Skeletal muscle cell (primary cell): ENCODE measurements at places on chromosomes 16 and 17.

GRCh38 chr17:64063766-64064224, 43.4 kb upstream of the ICAM2 start:
- DNase-seq: no peak

DNA sequence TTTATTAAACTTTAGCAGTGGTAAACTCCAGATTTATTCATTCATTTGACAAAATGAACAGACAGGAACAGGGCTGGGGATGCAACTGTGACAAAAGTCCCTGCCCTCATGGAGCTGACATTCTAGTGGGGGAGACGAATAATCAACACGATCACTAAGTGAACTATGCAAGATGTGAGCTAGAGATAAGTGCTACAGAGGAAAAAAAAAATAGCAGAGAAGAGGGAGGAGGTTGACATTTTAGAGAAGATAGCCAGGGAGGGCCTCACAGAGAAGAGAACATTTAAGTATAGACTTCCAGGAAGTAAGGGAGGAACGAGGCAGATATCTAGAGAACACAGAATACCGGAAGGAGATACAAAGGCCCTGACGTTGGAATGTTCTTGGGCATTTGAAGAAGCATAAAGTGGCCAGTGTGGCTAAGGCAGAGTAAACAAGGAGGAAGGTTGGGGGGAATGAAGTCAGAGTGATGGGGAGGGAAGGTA, 17.9 kb upstream of the AP1G1 start:
- no peak for DNase-seq

- no peak for DNase-seq
Observed at GRCh38 chr16:22186517-22186916, 19.6 kb upstream of the EEF2K start.

DNA sequence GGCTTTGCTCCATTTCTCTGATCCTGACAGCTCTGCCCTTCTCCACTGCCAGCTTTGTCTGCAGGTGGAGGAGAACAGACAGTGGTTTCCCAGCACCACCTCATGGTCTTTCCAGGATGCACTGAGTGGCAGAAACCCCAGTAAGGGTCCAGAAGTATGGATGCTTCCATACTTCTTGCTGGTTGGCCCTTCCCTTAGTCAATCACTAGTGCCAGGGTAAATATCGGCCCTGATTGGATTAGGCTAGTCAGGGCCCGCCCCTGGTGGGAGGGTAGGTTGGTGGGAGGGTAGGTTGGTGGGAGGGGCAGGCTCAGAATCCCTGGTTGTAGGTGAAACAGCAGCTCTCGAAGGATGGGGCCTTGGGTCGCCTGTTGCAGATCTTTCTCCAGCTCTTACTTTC, 10.2 kb downstream of the RNF213 start:
- DNase-seq: no peak

DNA sequence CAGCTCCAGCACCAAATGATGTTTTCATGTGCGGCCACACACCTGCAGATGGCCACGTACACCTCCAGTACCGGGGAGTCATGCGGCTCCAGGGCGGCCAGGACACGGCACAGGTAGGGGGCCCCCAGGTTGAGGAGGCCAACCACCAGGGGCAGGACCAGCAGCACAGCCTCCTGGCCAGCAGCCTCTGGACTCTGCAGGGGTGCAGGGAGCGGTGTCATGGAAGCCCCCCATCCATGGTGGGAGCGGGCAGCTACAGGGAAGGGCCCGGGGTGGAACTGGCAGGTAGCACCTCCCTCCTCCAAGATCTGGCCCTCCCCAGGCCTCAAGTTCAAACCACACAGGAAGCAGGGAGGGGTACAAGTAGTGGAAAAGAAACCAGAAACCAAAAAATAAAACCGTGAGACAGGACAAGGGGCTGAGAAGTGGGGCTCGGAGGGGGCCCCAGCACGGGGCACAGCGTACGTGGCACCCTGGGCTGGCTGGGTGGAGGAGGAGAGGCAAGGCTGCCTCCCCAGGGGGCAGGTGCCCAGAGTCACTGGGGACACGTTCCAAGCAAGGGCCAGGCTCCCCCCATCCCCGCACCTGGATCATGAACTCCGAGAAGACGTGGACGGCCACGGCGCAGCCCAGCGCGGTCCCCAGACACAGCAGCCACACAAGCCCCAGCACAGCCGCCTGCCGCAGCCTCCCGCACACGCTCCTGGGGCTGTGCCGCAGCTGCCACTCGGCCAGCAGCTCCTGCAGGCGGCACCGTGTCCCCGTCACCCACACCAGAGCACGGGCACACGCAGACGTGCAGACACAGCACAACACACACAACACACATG, 7.4 kb downstream of the TMC6 start:
- DNase-seq: no peak

- DNase-seq: no peak
Observed at GRCh38 chr16:86355531-86355930, 154.8 kb upstream of the FOXF1 start.

DNA sequence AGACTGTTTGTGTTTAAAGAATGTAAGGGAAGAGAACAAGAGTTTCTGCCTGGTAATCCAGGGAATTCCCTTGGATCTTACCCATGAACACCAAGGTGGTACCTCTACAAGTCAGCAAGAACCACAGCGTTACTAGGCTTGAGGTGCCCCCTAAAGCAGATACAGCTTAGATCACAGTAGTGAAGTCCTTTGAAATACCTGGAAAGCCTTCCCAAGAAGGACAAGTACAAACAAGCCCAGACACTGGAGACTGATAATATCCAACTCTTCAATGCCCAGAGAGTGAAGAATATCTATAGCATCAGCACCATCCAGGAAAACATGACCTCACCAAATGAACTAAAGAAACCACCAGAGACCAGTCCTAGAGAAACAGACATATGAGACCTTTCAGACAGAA, 3.8 kb upstream of the APPBP2 start:
- DNase-seq: no peak

GRCh38 chr16:49641250-49641649, 214.7 kb downstream of the ZNF423 start:
- no peak for DNase-seq

DNA sequence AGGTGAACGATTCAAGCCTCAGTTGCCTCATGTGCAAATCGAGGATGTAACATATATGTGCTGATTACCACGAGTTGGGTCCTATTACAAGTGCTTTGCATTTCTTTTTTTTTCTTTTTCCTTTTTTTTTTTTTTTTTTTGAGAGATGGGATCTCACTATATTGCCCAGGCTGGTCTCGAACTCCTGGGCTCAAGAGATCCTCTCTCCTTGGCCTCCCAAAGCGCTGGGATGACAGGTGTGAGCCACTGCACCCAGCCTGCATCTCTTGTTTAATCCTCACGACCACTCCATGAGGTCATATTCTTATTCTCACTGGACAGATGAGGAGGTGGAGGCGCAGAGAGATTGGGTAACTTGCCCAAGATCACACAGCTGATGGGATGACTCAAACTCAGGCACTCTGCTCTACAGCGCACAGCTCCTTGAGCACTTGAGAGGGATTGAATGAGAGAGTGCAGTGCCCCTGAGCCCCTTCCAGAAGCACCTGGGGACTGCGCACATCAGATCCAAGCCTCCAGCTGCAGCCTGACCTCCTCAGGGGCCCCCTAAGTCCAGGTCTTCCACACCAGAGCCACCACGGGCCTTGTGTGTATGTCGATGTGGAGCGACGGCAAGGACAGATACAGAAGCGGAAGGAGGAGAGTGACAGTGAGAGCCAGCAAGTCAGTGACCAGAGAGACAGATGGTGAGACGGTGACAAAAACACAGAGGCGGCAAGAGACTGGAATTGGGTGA, 4.9 kb downstream of the STX1B start:
- DNase-seq: no peak

GRCh38 chr16:85077039-85077438, 35.2 kb downstream of the CIBAR2 start:
- DNase-seq: no peak

DNA sequence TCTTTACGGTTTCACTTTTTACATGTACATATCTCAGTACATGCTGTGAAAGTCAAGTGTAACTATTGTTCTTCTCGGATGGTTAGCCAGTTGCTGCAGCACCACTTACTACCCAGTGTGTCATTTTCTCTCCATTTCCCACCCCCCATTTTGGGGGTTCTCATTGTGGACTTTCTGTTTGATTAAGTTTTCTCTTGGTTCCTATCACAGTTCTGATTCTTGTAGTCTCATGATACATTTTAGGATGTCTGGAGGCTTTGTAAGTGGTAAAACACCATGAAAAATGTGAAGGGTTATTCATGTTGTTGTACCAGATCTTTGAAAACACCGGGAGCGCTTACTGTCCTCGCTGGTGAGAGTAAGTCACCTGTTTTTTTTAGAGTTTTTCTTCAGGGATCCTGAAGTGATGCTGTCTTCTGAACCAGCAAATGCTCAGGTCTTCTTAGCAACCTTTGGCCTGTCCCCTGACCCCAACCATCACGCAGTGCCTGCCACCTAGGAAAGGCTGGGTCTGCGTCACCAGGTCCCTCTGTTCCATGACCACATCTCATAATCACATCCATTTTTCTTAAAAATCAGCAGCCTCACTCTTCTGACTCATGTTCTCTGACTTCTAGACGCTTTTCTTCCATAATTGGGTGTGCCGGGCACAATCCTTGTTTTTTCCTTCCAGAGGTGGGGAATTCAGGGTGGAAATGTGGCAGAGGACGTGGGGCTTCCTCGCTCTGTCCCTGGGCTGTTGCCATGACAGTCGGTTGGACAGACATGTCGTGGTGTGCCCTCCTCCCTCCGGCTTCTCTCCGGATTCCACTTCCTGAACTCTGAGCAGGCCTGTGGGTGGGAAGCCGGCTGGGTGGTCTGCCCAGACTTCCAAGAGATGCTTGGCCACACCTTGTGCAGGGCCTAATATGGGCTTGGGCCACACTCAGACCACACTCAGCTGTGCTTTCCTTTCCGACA, 102.6 kb downstream of the NTN1 start:
- DNase-seq: no peak

DNA sequence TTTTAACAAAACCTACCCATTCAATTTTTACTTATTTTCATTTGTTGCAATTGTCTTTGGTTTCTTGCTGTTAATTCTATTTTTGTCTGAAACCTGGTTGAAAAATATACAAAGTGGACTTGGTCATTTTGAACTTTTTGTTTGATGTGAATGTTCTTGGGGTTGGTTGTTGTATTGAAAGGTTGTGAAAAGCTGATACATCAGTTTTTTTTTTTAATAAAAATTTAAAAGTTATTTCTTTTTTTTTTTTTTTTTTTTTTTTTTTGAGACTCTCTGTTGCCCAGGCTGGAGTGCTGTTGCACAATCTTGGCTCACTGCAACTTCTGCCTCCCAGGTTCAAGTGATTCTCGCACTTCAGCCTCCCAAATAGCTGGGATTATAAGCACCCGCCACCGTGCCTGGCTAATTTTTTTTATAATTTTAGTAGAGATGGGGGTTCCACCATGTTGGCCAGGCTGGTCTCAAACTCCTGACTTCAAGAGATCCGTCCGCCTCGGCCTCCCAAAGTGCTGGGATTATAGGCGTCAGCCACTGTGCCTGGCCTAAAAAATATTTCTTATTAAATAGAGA, 28.9 kb downstream of the WIPF2 start:
- DNase-seq: no peak

DNA sequence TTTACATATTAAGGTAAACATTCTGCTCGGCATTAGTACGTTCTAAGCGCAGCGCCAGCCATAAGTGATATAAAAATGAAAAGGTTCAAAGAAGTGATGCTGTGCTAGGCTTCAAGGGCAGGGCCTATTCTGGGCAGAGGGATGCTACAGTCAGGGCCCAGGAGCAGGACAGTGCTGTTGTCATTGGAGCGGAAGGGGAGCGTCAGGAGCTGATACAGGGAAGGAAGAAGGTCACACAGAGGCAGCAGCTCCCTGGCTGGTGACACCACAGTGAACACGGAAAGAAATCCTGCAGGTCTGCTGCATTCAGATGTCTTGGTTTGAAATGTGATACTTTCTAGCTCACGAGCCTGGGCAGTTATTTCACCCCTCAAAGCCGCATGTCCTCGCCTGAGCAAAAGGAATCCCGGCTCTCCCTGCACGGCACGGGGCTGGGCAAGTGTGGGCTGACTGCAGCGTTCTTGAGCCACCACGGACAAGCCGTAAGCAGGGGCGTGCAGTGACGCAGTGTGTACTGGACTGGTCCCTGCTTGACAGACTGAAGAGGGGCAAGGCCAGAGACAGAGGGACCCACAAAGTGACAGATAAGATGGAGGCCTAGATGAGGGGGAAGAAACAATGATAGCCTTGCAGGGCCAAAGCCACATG, 41.1 kb downstream of the ZCCHC14 start:
- no peak for DNase-seq

DNA sequence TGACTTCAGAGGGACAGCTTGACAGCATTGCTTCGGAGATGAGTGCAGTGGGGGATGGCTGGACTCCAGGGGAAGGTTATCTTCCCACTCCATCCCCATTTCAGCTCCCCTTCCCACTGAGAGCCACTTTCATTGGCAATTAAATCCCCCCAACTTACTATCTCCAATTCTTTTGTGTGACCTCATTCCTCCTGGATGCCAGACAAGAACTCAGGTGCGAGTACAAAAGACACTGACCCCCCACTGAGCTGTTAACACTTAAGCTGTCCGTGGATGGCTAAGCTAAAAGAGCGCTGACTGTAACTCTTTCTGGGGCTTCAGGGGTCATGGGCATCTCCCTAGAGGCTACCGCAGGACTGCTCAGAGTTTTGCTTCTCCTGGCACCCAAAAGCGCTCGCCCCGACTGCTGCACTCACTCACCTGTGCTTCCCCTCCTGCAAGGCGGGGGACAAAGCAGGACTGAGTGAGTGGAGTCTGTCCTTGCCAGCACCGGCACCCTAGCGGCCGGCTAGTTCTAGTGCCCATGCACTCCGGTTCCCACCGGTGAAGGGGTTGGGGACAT, 44.8 kb upstream of the FBXO47 start:
- no peak for DNase-seq

DNA sequence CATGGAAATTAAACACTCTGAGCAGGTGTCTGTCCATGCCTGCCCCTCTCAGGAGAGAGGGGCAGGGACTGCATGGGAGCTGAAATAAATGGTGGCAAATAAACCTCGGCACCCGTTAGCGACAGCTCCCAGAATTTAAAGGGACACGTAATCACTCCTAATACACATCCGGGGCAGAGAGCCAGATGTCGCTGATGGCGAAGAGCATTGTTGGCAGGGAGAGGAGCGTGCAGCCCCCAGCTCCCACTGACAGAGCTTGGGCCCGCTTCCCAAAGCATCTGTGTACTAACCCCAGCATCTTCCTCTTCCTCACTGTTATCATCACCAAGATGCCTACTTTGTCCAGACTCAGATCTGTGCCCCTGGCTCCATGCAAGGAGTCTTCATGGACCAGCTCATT, 85.8 kb downstream of the IRX5 start:
- no peak for DNase-seq
